ENCODE measurements at places on chromosomes 4 and X. TPM values are rescaled to one million over a fixed set of nuclear protein-coding genes. Genes with fewer than 3 reads are reported as not detected.

The UBA6 gene
- total RNA-seq, result 64.6 TPM

The ATP2B3 gene
- not detected for total RNA-seq

The MND1 gene
- not detected for total RNA-seq

DNA sequence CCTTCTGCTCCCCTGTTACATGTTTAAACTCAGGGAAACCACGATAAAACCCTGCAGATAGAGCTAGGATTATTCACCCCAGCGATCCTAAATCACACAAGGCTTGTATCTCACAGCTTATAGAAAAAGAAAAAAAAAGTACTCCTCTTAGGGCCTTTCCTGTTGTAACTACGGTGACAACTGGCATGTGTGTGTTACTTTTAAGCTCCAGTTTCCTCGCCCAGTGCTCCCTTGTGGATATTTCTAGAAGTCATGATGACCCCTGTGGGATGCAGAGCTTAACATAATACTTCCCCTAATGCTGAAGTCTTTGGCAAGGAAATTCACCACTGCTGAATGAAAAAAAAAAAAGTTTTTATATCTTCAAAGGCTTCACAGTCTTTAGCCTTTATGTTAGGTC, 114.7 kb downstream of the NWD2 start:
- no peak for DNase-seq

DNA sequence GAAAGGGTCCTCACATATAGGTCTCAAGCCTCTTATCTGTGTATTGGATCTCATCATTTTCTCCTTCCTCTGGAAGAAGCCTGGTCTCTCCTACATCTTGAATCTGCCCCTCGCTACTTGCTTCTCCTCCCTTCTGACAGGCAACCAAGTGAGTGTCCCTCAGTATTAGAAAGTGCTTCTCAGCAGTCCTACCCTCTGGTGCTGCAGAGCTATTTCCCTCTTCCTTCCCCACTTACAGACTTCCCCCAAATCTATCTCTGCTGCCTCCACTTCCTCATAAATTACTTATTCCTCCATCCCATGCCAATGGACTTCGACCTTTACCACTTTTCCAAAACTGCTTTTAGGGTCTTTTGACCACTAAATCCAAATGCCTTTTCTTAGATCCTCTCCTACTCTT, 129.1 kb upstream of the NAP1L5 start:
- no peak for DNase-seq

DNA sequence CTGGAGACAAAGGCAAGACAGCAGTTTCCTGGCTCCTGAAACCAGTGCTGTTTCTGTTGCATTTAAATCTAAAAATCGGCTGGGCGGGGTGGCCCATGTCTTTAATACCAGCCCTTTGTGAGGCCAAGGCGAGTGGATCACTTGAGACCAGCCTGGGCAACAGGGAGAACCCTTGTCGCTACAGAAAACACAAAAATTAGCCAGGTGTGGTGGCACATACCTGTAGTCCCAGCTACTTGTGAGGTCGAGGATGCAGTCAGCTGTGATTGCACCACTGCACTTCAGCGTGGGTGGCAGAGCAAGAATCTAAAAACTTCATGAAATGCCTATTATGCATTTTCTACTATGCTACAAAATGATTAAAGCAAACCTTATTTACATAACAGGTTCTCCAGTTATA, 205.4 kb upstream of the ITM2A start:
- DNase-seq, result no peak

Measured in ureter (tissue), 1 donor.